ENCODE measurements at places on chromosomes 2 and 18.
A peak's percentile ranks its signal among the peaks of the same experiment; 100 is the strongest.

GRCh38 chr2:225177098-225177497, 134.8 kb upstream of the DOCK10 start:
- peak; percentile 25 for DNase-seq

DNA sequence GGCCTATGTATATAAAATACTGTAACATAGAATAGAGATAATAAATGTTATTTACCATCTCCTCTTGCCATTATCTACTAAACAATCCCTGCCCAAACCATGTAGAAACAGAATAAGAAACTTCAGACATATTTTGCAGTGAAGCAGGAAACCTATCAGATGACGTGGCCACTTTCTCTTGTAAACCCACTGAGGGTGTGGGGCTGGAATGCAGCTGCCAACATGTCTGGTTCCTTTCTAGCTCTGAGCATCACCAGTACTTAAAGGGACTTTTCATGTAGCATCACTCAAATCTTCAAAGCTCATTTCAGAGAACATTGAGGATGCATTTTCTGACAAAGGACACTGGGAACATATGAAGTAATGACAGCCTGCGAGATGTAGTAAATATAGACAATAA, 251.8 kb downstream of the LPIN1 start:
- no peak for DNase-seq

- no peak for DNase-seq
These were observed 72.2 kb downstream of the CAB39 start for GRCh38 chr2:230784795-230785194.

GRCh38 chr2:82526277-82526676, 1932.8 kb downstream of the SUCLG1 start:
- DNase-seq: no peak

DNA sequence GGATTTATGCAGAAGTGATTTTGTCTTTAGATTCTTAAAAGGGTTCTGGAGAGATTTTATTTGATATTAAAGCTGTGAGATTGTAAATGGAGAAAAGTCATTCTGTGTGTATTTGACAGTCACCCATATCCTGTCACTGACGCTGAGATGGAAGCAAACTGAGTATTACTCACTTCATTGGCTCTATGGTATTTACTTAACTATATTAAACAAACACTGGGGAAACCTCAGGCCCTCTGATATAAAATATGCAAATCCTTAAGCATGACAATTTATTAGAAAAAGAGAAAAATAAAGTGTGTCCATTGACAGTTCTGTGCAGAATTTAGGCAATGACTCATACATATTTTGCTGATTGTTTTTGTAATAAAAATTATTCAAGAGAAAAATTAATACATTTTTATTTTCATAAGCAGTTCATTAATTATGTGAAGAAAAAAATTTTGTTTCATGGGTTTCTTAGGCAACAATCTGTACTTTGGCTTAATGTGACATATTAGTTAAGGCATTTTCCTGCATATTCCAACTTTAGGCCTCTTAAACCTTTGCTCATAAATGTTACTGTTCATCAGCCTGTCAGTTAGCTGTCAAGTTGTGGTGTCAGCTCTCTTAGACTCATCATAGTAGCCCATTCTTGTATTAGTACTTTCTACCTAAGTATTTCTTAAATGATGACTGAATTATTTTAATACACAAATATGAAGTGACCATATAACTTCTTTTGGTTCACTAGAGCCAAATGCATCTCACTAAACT, 99.9 kb downstream of the PARD3B start:
- peak; percentile 61 for DNase-seq

DNA sequence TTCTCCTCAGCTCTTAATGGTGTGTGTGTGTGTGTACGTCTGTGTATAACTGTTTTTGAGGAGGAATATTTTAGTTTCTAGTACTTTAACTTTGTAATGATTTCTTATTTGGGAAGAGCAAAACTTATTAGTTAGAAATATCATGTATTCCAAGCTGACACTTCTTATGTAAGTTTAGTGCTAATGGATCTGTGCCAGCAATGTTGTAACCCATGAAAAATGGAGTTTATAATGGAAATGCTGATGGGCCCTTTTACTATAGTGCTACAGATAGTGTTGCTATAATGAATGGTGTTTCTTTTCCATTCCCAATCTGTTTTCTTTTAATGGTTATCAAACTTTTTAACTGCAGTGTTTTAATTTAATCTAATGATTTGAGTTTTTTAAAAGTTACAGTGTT, 49.8 kb upstream of the OTX1 start:
- DNase-seq: no peak

- no peak for DNase-seq
These were observed 14.1 kb upstream of the HOXD1 start for GRCh38 chr2:176174382-176174823.

DNA sequence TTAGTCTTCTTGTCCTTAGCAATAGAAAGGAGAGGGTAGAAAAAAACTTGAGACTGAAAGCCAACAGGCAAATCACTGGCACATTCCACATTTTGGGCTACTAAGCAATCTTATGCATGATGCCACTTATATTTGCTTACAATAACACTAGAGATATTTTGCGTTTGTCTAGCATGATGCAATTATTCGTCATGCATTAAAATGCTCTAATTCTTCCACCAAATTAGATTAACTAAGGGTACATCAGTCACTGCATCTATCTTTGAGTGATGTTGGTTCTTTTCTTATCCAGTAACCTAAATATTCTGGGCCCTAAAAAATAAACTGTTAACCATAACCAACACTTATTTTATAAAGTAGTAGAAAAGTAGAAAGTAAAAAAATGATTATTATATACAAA, 1311.7 kb upstream of the CDH2 start:
- no peak for DNase-seq

- DNase-seq: no peak
These were observed 268.1 kb upstream of the CXCR4 start for GRCh38 chr2:136386046-136386445.

DNA sequence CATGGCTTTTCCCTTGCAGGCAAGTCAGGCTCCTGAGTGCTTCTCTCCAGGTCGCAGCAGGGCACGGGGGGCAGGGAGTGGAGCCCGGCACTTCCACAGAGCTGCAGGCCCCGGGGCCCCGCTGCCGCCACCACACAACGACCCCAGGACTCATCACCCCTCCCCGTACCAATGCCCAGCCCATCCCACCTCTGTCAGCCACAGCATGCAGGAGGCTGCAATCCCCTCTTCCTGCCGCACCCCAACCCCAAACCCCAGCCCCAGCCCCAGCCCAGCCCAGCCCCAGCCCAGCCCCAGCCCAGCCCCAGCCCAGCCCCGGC, 288.0 kb downstream of the NDUFA10 start:
- no peak for DNase-seq

DNA sequence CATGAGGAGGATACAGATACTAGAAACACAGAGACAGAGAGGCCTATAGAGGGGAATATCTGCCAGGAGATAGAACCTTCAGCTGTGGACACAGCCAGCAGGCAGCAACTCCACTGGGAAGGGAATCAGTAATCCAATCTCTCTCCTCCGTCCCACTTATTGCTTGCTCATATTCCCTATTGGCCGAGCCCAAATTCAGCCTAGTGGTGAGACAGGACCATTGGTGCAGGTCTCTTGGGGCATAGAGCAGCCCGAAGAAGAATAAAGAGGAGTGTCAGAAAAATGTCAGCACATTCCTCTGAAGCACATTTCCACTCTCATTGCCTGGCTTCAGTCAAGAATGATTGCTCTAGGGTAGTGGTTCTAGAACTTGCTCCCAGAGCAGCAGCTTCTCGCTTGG, 1091.5 kb upstream of the GYPC start:
- DNase-seq: no peak

DNA sequence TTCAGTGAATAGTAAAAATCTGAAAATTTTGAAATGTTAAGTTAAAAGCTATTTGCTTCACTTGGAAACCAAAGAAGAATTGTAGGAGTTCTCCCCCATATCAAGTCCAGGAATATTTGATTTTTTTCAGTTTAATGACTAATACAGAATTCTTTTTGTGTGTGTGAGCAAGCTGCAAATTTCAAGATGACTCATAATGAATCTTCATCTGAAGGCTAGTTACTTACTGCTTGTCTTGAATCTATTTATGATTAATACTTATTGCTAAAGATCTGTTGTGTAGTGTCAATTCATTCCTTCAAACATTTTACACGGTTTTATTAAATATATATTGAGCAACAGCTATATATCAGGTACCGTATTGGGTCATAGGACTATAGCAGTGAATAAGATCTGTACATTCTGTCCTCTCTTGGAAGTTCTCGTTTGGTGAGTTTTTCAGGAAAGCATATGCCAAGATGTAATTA, 47.8 kb upstream of the CAVIN2 start:
- DNase-seq: no peak

- DNase-seq: no peak
These were observed 7.9 kb downstream of the ALPP start for GRCh38 chr2:232386490-232386739.

- DNase-seq: no peak
These were observed 500.7 kb downstream of the METTL4 start for GRCh38 chr18:2070631-2071030.

DNA sequence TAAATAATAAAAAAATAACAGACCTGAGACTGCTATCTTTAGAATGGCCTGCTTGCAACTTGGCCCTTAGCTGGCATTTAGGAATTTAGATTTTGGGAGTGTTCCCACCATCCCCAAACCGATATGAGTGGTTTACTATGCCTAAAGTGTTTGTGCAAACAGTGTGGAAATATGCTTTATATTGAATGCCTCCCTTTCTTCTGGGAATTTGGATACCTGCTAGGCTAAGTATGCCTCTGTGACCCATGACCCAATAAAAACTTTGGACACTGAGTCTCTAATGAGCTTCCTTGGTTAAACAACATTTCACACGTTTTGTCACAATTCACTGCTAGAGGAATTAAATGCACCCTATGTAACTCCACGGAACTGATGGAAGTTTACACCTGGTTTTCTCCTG, 73.2 kb downstream of the BMPR2 start:
- DNase-seq: no peak

DNA sequence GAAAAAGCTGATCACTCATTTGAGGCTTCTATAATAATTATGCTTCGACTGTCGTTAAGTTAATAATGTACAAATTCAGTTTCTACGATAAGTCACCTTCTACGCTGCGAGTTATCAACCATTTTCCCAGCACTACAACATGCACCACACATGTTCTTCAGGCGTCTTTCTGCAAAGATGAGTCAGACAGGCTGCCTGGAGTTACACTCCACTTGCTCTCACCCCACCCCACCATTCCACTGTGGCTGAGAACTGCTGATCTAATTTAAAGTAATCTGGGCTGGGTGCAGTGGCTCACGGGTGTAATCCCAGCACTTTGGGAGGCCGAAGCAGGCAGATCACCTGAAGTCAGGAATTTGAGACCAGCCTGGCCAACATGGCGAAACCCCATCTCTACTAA, 218.6 kb downstream of the DYM start:
- DNase-seq: no peak

- DNase-seq: no peak
These were observed 103.8 kb upstream of the NEDD4L start for GRCh38 chr18:57940166-57940660.

GRCh38 chr2:121904656-121905055, 149.2 kb downstream of the TSN start:
- DNase-seq: no peak

GRCh38 chr18:32152705-32153448, 37.0 kb upstream of the MEP1B start:
- DNase-seq: no peak
